ENCODE measurements at places on chromosomes 3 and 15.

- DNase-seq, result no peak
These were observed 23.1 kb downstream of the U2SURP start for GRCh38 chr3:143024351-143024960.

DNA sequence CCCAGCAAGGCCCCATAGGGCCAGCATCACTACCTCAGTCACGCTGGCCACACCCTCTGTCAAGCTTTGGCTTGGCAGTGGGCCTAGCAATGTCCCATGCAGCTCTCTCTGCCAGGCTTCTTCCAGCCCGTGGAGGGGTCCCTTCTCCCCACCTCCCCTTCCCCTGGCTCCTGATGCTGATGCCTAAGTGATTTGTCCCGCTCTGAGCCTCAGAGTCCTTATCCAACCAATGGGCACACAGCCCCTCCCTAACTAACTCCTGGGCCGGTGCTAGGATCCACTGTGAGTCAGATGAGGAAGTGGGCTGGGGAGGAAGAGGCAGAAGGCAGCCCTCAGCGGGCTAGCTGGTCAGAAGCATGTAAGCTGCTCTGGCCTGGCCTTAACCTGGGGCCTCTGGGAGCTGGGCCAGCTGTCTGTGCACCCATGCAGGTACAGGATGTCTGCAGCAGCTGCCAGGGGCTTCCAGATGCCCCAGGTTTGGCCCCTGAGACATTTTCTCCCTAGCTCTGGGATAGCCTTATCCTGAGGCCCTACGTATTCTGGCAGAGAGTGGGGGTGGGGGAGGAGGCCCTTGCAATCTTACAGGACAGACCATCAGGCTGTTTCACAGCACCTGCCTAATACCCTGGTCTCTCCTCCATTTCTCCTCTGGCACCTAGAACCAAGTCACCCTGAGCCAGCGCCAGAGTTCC, 740 bp upstream of the ZBTB47 start:
- DNase-seq, result no peak

- DNase-seq, result no peak
These were observed 38.6 kb downstream of the PIK3R4 start for GRCh38 chr3:130707902-130708601.

- no peak for DNase-seq
These were observed 29.6 kb upstream of the SECISBP2L start for GRCh38 chr15:49075881-49076280.

- DNase-seq, result no peak
These were observed 639 bp upstream of the POLR2M start for GRCh38 chr15:57705746-57706404.

DNA sequence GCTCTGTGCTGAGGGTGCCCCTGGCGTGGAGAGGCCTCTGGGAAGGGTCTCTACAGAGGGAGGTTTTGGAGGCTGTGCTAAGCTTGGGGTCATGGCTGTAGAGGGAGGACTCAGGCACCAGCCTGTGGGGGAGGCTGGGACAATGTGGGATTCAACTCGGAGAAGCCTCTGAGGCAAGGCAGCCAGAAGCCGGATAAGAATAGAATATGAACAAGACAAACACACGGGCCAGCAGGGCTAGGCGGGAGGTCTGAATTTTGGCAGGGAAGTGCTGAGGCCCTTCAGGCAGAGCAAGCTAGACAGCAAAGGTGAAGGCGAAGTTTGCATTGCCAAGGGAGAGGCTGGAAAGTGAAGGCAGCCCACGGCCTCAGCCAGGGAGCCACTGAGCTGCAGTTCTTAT, 612.1 kb upstream of the NR2F2 start:
- DNase-seq, result no peak

- no peak for DNase-seq
These were observed 40.3 kb upstream of the ICE2 start for GRCh38 chr15:60519218-60519617.

DNA sequence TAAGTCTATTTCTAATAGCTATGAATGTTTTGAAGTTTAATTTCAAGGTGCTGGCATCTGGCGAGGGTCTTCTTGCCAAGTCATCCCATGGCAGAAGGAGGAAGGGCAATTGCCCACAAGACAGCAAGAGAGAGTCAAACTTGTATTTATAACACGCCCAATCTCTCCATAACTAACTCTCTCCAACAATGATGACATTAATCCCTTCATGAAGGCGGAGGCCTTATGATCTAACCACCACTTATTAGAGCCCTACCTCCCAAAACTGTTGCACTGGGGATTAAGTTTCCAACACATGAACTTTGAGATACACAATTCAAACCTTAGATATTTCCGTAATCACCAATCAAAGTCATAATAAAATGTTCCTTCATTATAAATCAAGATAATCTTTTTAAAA, 406.9 kb downstream of the CNTN6 start:
- DNase-seq, result no peak

DNA sequence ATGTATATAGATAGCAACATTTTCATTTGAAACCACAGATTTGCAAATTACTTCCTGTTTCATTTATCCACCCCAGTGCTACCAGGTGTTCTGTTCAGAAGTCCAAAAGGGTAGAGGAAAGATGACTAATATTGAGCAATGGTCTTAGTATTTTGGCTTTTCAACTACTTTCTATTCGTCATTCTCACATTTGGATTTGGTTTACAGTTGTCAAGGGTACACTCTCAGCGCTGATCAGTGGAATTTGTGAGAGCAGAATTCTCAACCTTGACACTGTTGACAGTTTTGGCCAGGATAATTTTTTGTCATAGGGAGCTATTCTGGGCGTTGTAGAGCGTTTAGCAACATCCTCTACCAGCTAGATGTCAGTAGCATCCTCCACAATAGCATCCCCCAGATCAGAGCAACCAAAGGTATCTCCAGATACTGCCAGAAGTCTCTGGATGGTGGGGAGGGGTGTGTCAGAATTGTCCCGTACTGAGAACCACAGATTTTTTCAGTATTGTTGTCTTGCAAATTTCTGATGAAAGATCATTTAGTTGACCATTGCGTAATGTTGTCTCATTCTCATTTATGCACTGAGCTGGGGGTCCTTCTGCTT, 4.2 kb downstream of the HMCES start:
- no peak for DNase-seq

DNA sequence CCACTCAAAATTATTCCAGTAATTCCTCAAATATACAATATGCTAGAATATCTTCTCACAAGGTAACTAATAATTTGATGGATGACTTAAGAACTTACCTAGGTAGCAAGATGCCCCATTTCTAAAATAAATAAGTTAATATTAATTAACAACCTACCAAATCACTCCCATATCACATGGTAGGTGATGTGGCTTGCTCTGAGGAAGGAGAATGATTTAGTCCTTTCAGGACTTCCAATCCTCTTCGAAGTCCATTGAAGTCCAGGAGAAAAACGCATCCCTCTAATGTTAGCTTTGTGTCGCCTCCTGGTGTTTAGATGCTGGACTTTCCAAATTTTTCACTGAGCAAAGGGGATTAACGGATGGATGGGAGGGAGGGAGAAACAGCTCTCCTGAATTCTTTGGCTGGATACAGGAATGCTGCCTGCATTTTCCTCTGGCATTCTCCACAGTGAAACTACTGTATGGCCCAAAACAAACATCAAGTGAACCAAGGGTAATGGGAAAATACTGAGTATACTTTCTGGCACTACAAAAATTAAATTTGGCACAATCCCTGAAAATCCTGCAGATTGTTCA, 58.6 kb downstream of the PRICKLE2 start:
- DNase-seq, result peak; percentile 1

DNA sequence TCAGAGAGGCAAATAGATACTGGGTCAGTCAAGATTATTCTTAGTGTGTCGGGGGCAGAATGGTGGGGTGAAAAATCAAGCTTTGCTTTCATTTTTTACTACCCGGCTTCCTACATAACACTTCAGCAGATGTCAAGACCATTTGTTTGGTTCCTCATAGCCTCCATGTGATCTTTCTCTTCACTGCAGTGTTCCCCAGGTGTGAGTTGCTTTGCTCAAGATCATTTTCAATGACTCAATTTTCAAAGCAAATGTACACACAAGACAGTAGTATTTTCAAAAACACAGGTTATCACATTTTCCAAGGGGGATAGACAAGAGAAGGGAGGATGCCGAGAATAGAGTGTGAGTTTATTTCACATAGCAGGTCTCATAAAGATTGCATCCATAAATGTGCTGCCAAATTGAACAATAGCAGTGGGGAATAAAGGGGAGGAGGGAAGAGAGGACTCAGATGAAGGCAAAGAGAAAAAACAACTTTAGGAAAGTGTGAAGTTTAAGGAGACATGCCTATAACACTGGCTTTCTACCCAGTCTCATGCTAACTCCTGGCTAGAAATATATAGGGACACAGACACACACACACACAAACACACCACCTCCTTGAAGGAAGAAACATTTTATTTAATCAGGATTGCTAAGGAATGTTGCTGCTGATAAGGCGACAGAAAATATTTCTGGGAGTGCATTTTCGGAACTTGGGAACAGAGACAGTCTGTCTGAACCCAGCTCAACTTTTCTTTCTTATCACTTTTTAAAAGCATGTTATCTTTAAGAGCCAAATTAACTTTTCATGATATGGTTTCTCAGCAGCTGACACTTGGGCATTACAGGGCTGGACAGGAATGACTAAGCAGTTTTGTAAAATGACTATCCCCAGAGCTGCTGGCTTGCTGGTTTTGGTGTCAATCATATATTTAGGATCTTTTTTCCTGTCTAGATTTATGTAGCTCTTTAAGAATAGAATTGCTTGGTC, 402.4 kb downstream of the RBMS3 start:
- DNase-seq, result no peak

DNA sequence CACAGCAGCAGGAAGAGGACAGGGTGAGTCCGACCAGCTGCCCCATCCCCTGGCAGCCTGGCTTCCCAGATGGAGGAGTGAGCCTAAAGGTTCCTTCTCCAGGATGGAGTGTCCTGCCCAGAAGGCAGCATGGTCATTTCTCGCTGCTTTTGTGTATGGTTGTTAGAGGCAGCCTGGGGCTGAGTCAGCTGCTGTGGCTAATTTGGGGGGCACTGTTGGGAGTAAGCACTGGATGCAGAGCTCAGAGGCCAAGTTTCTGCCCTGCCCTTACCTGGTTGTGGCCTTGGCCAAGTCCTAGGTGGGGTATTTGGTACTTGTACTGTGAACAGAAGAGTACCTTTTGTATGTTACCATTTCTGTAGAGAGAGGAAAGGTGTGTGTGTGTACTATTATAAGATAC, 78.6 kb downstream of the ADAMTS7 start:
- DNase-seq, result no peak

DNA sequence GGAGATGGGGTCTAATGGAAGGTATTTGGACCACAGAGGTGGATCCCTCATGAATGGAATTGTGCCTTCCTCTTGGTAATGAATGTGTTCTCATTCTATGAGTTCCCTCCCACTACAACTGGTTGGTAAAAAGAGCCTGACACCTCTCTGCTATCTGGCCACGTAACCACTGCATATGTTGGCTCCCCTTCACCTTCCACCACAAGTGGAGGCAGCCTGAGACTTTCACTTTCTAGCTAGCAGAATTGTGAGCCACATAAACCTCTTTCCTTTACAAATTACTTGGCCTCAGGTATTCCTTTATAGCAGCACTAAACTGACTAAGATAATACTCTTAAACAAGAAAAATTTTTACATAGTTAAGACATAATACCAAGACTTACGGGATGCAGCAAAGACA, 155.3 kb downstream of the NR1I2 start:
- DNase-seq, result no peak

DNA sequence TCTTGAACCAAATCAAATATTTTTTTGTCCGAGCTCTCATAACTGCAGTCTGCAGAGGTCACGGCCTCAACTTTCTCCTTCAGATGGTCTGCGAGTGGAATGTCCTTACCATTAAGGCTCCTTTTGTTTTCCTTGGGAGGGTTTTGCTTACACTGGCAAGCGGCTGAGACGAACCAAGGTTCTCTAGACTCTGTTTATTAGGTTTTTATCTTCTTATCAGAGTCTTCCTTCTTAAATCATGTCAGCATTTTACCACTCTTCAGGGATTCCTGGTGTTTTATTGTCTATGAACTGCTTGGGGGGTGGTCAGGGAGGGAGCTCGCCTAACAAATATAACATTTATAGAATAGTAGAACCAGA, 773.7 kb upstream of the NR2F2 start:
- DNase-seq, result no peak

Measured in NCI-H1694 treated with DMSO at 0.1 percent for 48 hours (cell line).